ENCODE measurements at places on chromosomes 5 and 9. TPM values are rescaled to one million over a fixed set of nuclear protein-coding genes. Genes with fewer than 3 reads are reported as not detected.

- no peak for DNase-seq
Measured at GRCh38 chr5:170494041-170494440, 9.8 kb upstream of the KCNIP1 start.

The PTCD2 gene
- total RNA-seq = 8.7 TPM

The ZNF483 gene
- total RNA-seq = 6.5 TPM

- DNase-seq = no peak
Measured at GRCh38 chr9:69963803-69964202, 79.8 kb upstream of the MAMDC2 start.

DNA sequence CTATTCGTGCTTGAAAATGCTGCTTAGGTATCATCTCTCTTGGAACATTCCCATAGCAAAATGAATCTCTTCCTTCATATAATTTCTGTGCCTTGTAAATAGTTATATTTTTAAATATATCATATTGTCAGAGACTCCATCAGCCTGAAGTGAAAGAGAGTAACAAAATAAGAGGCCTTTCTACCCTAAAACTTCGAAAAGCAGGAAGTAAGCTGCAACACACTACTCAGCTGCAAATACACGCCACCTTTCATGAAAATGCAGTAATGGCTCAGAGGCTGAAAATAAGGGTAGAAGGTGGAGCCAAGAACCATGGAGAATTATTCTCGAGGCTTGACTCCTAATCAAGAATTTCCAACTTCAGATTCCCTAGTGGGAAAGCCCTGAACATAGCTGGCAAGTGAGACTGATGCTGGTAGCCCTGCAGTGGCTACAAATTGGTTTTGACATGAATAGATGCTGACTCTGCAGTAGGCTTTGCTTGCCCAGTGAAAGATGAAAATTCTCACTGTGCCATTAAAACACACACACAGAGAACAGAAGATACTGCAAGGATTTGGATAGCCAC, 30.2 kb upstream of the PTGER4 start:
- no peak for DNase-seq

All from esophagus squamous epithelium (tissue), 5 donors.